ENCODE measurements at places on chromosomes 4 and X. TPM values are rescaled to one million over a fixed set of nuclear protein-coding genes. Genes with fewer than 3 reads are reported as not detected.

DHRSX gene
- total RNA-seq: 21.4 TPM

BTC gene
- total RNA-seq: not detected

ADD1 gene
- 165 TPM for total RNA-seq

ETDB gene
- not detected for total RNA-seq

PNMA5 gene
- not detected for total RNA-seq

- H3K4me1 ChIP-seq: no peaks in the 10 kb centered on the region
- no peak for DNase-seq
- no peak overlapping the region for H3K27ac ChIP-seq
- H3K4me3 ChIP-seq: no peak overlapping the region
Observed at GRCh38 chrX:140250391-140250790, 254.5 kb downstream of the SOX3 start.

- H3K27ac ChIP-seq: no peak overlapping the region
- H3K4me1 ChIP-seq: no peaks in the 10 kb centered on the region
- DNase-seq: no peak
Observed at GRCh38 chr4:19880206-19880605, 371.5 kb upstream of the SLIT2 start.

GRCh38 chr4:76998251-76998901, 48.8 kb downstream of the SEPTIN11 start:
- no peaks in the 10 kb centered on the region for H3K27me3 ChIP-seq
- no peak overlapping the region for H3K4me3 ChIP-seq
- peaks cover 38% of the 10 kb centered on the region for H3K4me1 ChIP-seq
- no peak overlapping the region for H3K27ac ChIP-seq

DNA sequence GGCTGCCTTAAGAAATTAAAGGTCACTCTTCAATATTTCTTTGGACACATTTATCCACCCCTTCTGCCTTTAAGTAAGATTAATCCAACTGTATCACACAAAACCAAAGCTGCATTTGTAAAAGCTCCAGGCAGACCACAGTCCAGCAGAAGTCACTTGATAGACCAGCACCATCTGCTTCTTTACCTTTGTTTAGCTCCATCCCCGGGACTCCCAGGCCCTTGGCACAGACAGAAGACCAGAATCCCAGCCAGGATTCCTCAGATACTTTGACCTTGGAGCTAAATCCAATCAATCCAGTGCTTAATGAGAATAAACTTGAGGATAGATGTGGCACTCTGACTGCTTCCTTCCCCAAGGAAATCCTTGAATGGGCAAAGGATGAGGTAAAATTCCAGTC, 333.1 kb upstream of the RASGEF1B start:
- DNase-seq: no peak
- no peaks in the 10 kb centered on the region for H3K36me3 ChIP-seq
- no peak overlapping the region for H3K4me3 ChIP-seq
- H3K27me3 ChIP-seq: no peaks in the 10 kb centered on the region
- no peaks in the 10 kb centered on the region for H3K4me1 ChIP-seq

- H3K27me3 ChIP-seq: peaks cover 2% of the 10 kb centered on the region
- peaks cover 6% of the 10 kb centered on the region for H3K4me1 ChIP-seq
- no peak overlapping the region for H3K4me3 ChIP-seq
- no peak overlapping the region for H3K27ac ChIP-seq
- no peak for DNase-seq
Observed at GRCh38 chr4:11297627-11298026, 131.1 kb downstream of the HS3ST1 start.

DNA sequence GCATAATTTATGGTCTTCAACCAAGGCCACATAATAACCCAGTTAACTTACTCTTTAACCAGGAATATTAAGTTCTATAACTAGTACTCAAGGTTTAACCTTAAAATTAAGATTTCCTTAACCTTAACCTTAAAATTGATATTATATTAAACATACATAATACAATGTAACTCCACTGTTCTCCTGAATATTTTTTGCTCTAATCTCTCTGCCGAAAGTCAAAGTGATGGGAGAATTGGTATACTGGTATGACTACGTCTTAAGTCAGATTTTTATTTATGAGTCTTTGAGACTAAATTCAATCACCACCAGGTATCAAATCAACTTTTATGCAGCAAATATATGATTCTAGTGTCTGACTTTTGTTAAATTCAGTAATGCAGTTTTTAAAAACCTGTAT, 22.8 kb downstream of the EREG start:
- no peaks in the 10 kb centered on the region for H3K36me3 ChIP-seq
- H3K4me1 ChIP-seq: no peaks in the 10 kb centered on the region
- H3K27ac ChIP-seq: no peak overlapping the region
- H3K4me3 ChIP-seq: no peak overlapping the region

DNA sequence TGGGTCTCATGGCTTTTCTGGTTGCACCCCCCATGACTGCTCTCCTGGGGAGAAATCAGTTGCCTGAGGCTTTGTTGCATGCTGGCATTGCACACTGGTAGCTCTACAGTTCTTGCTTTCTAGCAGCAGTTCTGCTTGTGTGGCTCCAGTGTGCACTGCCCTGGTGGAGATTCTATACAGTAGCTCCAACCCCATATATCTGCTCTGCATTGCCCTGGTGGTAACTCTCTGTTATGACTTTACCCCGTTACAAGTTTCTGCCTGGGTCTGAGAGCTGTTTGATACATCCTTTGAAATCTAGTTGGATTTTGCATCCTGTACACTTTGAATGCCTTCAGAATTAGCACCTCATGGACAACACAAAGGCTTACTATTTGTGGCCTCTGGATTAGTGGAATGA, 241.4 kb upstream of the EPHA5 start:
- no peak for DNase-seq
- no peak overlapping the region for H3K4me3 ChIP-seq
- no peaks in the 10 kb centered on the region for H3K36me3 ChIP-seq
- no peak overlapping the region for H3K27ac ChIP-seq

DNA sequence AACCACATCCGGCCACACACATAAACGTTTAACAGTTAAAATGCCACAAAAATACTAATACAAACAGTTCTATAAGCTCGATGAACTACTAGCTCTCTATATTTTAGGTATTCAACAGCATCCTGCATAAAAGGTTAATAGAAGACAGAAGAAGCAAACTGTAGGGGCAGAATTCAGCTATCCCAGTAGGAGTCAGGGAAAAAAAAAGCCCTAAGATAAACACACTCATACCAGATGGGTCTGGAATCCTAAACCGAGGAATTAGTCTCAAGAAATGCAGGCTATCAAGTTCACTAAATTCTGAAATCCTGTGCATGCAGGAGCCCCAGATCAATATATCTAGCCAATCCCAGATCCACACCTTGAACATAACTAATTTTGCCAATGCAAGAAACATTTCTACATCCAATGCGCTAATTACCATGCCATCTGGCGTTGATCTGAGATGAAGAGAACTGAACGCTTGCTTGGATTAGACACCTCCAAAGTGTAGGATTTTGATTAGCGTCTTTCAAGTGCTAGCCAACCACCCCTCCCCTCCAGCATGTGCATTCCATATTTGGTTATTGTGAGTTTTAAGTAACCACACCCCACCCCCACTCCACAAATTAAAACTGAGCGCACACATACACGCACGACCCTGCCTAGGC, 512.2 kb upstream of the INTU start:
- DNase-seq: no peak
- no peak overlapping the region for H3K4me3 ChIP-seq
- no peaks in the 10 kb centered on the region for H3K27me3 ChIP-seq
- no peaks in the 10 kb centered on the region for H3K36me3 ChIP-seq

DNA sequence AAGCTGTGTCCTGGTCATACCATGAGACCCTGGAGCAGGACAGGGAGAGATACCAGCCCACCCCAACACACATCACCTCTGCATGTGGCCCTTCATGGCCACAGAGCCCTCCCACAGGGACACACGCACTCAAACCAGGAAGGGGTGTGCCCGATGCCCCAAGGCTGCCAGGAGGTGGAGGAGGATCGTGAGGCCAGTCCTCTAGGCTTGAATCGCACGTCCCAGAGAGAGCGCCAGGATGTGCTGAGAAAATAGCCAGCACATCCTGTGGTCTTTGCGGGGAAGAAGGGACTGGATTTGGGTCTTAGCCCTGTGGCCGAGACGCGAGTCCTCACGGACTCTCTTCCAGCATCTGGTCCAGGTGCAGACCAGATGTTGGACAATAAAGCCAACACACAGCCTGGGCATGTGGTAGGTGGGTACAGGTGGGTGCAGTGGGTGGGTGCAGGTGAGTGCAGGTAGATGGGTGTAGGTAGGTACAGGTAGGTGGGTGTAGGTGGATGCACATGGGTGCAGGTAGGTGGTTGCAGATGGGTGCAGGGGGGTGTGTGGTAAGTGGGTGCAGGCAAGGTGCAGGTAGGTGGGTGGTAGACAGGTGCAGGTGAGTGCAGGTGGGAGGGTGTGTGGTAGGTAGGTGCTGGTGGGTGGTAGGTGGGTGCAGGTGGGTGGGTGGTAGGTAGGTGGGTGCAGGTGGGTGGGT, 94.3 kb upstream of the AFAP1 start:
- no peaks in the 10 kb centered on the region for H3K36me3 ChIP-seq
- no peak overlapping the region for H3K27ac ChIP-seq
- no peak overlapping the region for H3K4me3 ChIP-seq
- H3K4me1 ChIP-seq: peaks cover 6% of the 10 kb centered on the region
- DNase-seq: no peak
- H3K27me3 ChIP-seq: no peaks in the 10 kb centered on the region

Data from activated naive CD4-positive, alpha-beta T cell treated with anti-CD3 and anti-CD28 coated beads for 36 hours (primary cell).